ENCODE measurements at places on chromosomes 16 and 17.

GRCh38 chr16:48129926-48130325 lies 25.9 kb downstream of the ABCC12 start:
- DNase-seq: no peak

DNA sequence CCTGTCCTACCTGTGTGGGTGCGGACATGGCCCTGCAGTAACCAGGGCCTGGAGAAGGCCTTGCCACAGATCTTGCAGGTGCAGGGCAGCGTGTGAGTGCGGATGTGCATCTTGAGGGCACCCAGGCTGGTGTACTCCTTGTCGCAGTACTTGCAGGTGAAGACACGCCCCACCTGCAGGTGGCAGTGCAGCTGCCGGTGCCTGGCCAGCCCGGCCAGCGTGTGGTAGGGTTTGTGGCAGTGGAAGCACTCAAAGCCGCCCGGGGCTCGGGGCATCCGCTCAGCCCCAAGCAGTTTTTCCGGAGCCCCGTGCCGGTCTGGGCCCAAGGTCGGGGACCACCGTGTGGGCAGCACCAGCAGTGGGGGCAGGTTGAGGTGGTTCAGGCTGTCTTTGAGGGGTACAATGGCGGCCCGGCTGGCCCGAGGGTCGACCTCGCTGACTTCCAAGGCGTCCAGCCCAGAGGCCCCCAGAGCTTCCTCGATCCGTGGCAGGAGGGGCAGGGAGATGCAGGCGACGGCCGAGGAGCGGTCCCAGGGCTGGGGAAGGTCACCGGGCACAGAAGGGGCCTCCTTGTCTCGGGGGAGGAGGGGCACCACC lies 5.1 kb downstream of the SNAI3 start:
- no peak for DNase-seq

GRCh38 chr16:22770866-22771265 lies 43.1 kb upstream of the HS3ST2 start:
- DNase-seq: no peak

- DNase-seq: no peak
These were observed 14.8 kb downstream of the VASN start for GRCh38 chr16:4386451-4386805.

DNA sequence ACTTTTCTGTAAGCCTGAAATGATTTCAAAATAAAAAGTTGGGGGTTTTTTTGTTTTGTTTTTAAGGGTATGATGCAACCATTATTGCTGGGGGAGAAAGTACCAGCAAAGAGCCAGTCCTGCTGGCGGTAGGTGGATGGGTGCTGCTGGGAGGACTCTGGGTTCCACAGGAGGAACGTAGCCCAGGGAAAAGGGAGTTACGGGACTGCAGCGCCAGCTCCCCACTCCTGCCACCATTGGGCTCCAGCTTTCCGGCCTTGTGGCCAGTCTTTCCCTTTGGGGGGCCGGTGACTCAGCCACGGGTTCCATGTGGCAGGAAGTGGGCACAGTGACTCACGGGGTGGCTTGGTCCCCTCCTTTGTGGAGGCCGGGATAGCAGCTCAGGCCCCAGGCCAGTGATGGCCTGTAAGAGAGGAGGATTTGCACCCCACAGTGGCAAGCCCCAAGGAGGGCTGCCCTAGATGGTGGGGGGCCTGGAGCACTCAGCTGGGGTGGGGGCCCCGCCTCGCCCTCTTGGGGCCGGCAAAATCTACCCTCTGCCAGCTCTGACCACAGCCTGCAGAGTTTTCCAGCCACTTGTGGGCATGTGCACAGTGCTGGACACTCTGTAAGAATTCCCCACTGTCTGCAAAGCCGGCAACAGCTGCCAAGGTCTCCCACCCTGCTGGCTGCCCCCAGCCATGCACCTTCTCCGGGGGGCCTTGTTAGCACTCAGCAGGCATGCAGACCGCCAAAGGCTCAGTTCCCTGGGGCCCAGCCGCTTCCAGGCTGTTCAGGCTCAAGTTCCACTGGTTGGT lies 30.4 kb downstream of the SOCS3 start:
- no peak for DNase-seq

- DNase-seq: no peak
These were observed 212.6 kb downstream of the RBFOX1 start for GRCh38 chr16:7545251-7545650.

DNA sequence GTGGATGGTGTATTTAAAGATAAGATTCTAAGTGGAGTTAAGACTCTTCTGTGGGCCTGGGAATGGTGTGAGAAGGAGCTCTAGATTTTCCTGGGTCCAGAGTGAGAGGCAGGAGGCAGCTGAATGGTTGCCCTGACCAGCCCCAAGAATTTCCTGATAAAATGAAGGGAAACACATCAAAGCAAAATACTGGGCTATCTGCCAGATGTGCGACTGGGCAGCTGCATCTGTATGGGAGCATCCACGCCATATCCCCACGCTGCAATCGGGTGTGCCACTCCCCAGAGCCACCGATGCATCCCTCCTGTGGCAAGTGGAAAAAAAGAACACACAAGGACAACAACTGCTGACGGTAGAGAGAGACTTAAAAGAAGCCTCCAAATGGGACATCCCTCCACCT lies 84.3 kb upstream of the COX10 start:
- no peak for DNase-seq

- no peak for DNase-seq
These were observed 159.1 kb upstream of the FOXF1 start for GRCh38 chr16:86351041-86351784.

- peak; percentile 24 for DNase-seq
These were observed 11.6 kb downstream of the KRT33A start for GRCh38 chr17:41338961-41339485.

Data from stimulated activated CD4-positive, alpha-beta T cell treated with anti-CD3 and anti-CD28 coated beads, Interleukin-12 subunit alpha, Interleukin-12 subunit beta, amount 100 ng/mL, for 48 hours (primary cell).